ENCODE measurements at places on chromosomes 5 and 9. TPM values are rescaled to one million over a fixed set of nuclear protein-coding genes. Genes with fewer than 3 reads are reported as not detected.

The SNCAIP gene
- not detected for total RNA-seq

The PTGDS gene
- not detected for total RNA-seq

The DOCK8 gene
- total RNA-seq: 0.24 TPM

The RXRA gene
- 21.2 TPM for total RNA-seq

All from tracheal epithelial cell (primary cell).